ENCODE measurements at places on chromosomes 13 and 19. TPM values are rescaled to one million over a fixed set of nuclear protein-coding genes. Genes with fewer than 3 reads are reported as not detected.
A peak's percentile ranks its signal among the peaks of the same experiment; 100 is the strongest.

ATXN8OS gene
- polyA plus RNA-seq: 0.63 TPM

RNASEH2A gene
- 17.3 TPM for polyA plus RNA-seq

GAPDHS gene
- polyA plus RNA-seq: not detected

DNA sequence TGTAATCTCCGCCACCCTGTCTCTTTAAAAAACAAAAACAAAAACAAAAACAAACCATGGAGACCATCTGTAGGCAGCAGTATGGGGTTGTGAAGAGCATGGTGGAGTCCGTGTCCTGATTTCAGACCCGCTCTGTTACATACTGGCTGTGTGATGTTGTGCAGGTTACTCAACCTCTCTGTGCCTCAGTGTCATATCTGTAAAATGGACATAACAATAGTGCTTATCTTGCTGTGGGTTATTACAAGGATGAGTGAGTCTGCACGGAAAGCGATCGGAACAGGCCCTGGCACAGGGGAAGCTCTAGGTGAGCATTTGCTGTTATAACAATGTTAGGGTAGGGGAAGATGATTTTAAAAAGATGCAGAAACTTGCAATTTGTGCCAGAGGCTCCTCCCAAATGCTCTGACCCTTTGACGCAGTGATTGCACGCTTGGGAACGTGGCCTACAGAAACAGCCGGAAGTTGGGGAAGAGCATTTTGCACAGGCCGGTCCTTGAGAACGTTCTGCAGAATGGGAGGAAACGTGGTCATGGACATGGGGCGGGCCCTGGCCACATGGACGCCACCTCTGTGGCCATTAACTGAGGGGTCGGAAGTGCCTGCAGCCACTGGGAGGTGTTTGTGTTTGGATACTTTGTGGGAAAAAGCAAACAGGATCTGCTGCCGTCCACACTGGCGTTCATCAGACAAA, 15.7 kb upstream of the SELENOW start:
- no peak for DNase-seq

DNA sequence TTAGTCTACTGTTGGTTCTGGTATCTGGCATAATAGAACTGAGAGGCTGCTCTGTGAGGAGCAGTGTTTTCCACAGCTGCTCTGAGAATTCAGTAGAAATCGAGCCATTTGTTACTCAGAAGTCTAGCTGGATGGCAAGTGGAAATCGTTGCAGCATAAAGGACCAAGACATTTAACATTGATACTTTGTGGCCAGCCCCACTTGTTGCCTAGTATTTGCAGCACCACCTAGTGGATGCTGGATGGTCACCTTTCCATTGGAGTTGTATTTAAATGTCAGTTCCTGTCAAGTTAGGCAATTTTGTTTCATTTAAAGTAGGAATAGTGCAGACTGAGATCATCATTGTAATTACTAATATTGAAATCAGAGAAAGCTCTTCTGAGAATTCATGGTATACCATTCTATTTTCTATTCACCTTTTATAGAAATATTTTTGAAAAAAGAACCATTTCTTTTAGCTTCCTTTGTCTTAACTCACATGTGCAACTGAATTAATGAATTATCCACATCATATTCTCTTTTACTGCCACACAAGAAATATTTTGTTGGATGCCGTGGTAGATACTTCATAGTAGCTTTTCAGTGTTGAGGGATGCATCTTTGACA, 64.6 kb downstream of the PDS5B start:
- peak; percentile 11 for DNase-seq

DNA sequence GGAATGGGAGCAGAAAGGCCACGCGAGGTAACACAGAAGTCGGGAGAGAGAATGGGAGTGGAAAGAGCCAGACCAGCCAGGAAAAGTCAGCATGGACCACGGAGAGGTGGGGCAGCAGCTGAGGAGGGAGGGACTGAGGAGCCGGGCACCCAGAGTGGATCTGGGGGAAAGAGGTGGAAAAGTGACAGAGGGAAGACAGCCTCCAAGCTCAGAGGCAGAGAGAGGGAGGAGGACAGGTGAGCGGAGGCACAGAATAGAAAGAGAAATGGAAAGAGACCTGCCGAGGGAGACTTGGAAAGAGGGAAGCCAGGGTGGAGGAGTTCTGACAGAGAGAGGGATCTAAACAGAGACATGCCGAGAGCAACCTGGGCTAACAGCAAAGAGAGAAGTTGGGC, 1.6 kb downstream of the GRIK5 start:
- no peak for DNase-seq

- DNase-seq: no peak
Observed at GRCh38 chr13:107753291-107753690, 462.0 kb downstream of the LIG4 start.
